ENCODE measurements at places on chromosomes 2 and 18.

- DNase-seq, result no peak
Observed at GRCh38 chr2:128298286-128298685, 20.4 kb downstream of the HS6ST1 start.

GRCh38 chr18:53018791-53019190, 678.8 kb downstream of the DCC start:
- no peak for DNase-seq

- no peak for DNase-seq
Observed at GRCh38 chr18:22999212-22999611, 66.1 kb downstream of the RBBP8 start.

DNA sequence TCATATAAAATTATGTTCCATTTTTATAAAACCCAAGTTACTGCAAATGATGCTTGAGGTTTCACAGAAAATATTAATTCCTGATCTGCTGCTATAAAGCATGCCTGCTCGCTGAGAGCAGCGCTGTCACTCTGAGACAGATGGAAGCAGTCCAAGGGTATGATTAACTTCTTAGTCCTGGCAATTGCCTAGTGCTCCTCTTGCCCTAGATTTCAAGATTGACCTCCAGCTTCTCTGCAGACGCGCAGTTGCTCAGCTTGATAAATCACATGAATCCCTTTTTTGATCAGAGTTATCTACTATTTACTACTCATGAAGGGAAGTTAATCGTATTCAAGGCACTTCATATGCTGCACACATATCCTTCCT, 154.6 kb upstream of the REV1 start:
- no peak for DNase-seq

DNA sequence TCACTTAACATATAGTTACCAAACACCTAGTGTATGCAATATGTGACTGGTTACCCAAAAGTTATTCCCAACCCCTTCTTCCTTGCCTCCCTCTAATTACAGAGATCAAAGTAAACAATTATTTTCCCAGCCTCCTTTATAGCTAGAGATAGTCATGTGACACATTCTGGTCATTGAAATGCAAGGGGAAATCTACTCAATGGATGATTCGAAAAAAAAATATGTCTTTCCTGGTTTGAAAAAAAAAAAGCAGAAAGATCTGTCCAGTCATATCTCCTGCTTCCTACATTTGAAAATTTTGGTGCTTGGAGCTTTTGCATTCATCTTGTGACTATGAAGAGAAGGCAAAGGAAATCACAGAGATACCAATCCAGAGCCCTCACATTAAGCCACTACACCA, 27.6 kb upstream of the UGP2 start:
- no peak for DNase-seq

GRCh38 chr2:133193544-133194361, 374.5 kb downstream of the NCKAP5 start:
- no peak for DNase-seq

DNA sequence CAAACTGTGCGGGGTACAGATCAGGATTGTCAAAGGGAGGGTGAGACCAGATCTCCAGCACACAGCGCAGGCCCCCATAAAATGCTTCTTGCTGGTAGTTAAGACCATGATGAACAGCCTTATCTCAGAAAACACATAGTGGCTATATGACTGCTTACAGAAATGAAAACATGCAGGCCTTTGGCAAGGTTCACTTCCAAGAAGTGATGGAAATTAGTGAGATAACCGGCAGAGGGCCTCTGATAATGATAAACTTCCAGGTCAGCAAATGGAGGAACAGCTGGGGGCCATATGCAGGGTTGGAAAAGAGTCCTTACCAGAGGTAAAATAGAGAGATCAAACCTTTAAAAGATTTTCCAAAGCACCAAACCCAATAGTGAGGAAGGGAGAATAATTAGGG, 46.6 kb downstream of the CFAP221 start:
- DNase-seq, result no peak

DNA sequence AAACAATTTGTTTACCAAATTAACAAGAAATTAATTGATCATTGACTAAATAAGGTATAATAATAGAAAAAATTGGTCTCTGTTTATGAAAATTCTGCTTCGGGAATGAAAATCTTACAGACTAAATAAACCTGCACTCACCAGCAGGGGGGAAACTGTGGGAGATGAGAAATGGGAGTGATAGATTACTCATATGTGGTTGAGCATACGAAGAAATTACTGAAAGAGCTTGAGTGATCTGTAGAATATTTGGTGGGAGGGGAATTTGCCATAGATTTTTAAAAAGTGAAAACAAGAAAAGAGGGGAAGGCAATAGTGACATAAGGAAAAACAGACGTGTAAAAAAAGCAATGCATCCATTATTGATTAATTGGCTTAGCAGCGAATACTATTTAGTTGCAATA, 2.2 kb downstream of the HMSD start:
- DNase-seq, result no peak

DNA sequence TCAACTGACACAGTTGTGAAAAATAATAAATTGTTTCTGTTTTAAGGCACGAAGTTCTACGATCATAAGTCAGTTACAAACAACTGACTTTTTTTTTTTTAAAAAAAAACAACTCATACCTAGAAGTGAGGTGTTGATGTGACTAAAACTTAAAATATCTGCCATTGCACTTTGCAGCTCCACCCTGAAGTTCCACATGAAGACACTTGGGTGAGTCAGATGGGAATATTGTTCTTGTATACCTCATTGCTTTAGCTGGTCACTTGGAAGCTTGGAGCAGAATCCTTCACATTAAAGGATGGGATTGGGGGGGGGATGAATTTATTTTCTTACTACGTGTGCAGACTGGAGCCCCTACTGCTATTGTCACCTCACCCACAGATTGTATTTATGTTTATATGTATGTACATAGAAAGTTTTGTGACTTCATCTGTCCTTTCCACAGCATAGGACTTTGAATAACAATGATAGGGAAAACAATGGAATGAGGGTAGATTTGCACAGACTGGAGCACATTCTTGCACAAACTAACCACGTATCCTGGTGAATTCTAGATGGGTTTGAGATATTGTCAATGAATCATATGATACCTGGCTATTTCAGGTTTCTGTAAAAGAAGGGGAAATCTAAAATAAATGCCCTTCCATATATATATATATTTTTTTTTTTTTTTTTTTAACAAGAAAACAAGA, 57.9 kb upstream of the ARHGAP15 start:
- no peak for DNase-seq

GRCh38 chr18:57089702-57090101, 57.2 kb upstream of the BOD1L2 start:
- no peak for DNase-seq

DNA sequence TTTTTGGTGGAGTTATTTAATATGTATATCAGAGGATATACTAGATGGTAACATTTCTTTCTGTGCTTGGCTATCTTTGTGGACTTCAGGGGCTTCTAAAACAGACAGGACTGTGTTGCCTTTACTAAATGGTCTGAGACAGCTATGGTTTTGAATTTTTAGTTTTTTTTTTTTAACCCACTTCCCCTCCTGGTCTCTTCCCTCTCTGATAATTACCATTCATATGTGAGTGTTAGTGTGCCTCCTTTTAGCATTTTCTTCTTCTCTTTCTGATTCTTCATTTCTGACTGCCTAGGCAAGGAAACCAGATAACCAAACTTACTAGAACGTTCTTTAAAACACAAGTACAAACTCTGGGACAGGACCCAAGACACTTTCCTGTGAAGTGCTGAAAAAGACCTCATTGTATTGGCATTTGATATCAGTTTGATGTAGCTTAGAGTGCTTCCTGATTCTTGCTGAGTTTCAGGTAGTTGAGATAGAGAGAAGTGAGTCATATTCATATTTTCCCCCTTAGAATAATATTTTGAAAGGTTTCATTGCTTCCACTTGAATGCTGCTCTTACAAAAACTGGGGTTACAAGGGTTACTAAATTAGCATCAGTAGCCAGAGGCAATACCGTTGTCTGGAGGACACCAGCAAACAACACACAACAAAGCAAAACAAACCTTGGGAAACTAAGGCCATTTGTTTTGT, 52.7 kb downstream of the SMAD4 start:
- DNase-seq, result no peak

GRCh38 chr18:63284173-63284799, 35.3 kb downstream of the BCL2 start:
- no peak for DNase-seq

DNA sequence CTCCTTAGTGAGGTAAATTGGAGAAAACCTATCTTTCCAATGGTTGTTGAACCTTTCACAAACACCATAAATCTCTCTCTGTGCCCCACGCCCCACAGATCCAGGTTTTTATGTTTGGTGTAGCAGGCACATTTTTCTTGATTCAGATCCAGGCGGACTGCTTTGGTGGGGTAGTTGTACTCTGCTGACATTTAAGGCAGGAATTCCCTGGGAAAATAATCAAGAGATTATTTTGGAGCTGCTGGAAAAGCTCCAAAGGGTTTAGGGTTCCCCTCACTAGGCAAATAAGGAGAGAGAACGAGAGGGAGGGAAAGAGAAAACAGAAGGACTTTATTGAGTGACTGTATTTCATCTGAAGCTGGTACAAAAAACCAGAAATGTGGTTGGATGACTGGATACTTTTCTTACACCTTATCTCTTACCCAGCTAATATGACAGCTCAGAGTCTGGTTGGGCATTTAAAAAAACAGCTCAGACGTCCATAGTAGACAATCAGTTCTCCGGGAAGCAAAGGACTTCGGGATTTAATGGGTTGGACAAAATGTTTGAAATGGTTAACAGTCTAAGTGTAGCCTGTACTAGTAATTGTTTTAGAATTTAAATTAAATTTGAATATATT, 3.6 kb upstream of the AQP4 start:
- DNase-seq, result no peak

- no peak for DNase-seq
Observed at GRCh38 chr2:181746844-181747243, 66.5 kb upstream of the NEUROD1 start.

DNA sequence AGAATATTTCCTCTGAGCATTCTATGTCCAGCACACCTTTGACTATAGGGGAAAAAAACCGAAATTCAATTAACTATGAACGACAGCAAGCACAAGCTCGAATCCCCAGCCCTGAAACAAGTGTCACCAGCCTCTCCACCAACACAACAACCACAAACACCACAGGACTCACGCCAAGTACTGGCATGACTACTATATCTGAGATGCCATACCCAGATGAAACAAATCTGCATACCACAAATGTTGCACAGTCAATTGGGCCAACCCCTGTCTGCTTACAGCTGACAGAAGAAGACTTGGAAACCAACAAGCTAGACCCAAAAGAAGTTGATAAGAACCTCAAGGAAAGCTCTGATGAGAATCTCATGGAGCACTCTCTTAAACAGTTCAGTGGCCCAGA, 79.4 kb upstream of the FAM117B start:
- no peak for DNase-seq

- no peak for DNase-seq
Observed at GRCh38 chr18:58235001-58235436, 191.0 kb downstream of the NEDD4L start.
